ENCODE measurements at places on chromosomes 3 and 15.

DNA sequence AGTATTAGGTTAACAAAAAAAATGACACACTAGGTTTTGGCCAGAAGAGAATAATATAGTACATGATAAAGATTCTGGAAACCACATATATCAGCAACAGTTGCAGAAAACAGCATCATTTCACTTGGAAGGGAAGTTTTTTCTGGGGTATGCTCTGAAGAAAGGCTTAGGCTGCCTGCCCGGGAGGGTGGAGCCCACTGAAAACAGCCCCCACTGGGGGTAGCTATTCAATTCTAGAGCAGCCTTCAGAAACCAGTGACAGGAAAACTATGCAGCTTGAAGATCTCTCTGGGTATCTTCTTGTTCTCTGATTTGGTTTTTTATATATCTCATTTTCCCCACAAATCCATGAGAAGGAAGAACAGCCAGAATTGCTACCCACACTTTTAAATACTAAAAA lies 43.2 kb downstream of the ZMAT3 start:
- DNase-seq: no peak

DNA sequence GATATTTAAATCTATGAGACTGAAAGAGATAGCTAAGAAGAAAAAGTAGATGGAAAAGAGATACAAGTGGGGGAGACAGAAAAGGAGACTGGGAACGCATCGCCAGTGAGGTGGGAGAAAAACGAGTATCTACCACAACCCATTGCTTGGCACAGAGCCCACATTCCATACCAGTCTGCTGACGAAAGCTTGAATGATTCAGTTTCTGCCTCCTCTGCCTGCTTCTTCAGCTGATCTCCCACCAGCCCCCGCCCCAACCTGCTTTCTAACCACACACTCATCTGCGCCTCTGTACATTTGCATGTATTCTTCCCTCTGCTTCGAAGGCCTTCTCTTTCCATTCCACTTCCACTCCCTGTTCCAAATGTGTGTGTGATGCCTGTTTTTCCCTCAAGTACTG lies 188.1 kb downstream of the USP13 start:
- DNase-seq: no peak

- no peak for DNase-seq
Observed at GRCh38 chr3:133983126-133983525, 46.6 kb downstream of the SLCO2A1 start.

DNA sequence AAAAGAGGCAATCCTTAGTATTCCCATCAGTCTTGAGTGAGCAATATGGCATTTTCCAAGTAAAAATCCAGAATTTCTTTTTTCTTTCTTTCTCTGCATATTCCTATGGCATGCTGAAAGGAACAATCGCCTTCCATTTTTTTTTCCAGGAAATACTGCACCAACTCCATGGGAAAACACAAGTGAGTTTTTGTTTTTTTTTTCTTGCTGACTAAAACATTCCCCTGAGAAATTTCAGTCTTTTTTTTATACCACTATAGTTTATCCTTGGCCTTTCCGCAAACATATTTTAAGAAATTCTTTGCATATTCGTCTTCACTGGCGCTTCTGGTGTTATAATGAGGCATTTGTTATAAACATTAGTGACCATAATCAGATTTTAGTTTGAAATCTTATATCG lies 429.6 kb upstream of the MDFIC2 start:
- DNase-seq: no peak

GRCh38 chr3:153972862-153973261 lies 148.3 kb upstream of the ARHGEF26 start:
- DNase-seq: no peak

DNA sequence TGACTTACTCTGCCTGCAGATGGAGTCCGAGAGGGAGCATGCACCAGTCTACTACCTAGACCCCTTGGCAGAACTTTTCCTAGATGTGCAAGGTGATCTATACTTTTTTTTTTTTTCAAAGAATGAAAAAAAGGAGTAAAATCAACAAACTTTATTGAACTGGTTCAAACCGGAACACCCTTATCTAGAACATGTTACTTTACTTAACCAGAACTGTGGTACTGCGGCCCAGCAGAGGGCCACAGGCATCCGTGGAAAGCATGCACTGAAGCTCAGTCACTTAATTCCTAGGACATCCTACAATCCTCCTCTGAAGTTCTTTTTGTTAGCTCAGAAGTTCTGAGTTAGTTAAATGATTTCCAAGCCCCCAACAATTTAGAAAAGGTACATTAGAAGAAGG lies 21.6 kb downstream of the CHAC1 start:
- no peak for DNase-seq

DNA sequence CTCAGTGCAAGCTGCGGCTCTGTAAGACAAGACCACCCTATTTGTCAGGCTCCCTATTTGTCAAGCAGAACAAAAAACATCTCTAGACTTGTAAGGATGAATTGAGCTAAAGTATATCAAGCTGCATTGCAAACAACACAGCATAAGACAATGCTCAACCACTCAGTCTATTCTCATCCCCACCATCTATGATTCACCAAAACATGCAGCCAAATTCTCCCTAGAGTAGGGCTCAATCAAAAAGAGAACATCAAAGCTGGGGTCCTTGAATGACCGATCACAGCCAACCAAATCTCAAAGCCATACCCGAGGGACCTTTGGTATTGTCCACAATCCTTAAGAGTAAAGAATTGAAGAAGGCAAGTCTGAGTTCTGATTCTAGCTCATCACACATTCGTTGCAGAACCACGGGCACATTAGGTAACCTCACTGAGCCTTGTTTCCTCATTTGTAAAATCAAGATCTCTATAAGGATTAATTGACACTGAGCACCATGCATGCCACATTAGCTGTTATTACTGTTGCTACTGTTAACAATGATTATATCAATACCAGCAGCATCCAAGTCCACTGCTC lies 31.2 kb downstream of the RFTN1 start:
- DNase-seq: no peak

GRCh38 chr15:98150536-98150935 lies 190.0 kb downstream of the ARRDC4 start:
- no peak for DNase-seq

DNA sequence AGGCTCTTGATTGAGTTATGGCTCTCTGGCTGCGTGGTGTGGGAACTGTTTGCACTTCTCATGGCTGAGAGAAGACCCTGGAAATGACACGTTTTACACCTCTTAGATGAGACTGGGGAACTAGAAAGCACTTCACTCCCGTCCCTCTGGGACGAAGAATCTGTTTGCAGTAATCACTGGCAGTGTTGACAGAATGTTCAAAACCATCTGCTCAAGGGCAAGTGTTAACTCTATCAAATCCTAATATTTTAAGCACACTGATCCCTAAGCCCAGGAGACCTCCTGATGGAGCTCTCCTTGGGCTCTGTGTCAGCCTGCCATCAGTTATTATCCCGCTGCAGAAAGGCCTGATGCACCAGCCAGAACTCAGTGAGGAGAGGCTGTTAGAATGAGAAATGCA lies 323.8 kb upstream of the DNAJC19 start:
- DNase-seq: no peak

- DNase-seq: no peak
Observed at GRCh38 chr3:156762631-156763185, 63.4 kb upstream of the LEKR1 start.

DNA sequence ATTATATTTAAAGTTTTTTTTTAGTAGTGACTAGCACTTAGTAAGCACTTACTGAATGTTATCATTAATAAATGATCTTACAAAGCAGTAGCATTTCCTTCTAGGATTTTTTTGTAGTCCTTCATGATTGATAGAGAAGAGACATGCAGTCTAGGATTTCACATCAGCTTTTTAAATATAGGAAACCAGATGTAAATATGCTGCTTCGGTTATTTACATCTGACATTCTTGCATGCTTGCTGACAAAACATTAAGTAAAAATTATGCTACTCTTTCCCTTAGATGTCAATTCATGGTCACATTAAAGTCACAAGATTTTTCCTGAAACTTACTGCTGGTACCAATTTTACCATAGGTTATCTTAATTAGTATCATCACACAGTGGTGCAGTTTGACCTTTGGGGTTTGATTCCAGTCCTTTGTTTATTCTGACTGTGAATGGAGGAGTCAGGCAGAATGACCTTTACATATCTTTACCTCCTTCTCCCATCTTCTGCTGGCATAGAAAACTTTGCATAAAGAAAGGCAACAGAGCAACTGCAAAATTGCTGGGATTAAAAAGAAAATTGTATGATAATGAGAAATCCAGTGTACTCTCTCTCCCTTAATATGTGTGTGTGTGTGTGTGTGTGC lies 286.5 kb downstream of the LPP start:
- no peak for DNase-seq

DNA sequence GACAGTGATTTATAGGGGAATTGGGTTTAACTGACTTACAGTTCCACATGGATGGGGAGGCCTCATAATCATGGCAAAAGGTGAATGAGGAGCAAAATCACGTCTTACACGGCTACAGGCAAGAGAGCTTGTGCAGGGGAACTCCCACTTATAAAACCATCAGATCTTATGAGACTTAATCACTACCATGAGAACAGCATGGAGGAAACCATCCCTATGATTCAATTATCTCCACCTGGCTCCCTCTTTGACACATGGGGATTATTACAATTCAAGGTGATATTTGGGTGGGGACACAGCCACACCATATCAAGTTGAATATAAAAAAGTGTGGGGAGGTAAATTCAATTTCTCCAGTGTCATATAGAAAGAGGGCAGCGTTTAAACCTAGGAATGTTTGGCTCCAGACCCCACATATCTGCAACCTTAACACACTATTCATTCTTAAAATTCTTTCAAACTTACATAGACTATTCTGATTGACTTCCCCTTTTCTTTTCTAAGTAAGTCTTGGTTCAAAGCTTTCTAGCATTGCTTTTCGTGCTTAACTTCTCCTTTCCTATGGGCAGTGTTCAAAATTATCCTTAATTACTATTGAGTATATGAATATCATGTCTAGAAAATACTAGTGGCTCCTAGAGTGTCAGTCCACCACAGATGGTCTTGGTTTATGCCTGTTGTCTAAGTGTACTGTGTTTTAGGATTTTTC lies 446.7 kb upstream of the GBE1 start:
- DNase-seq: no peak

DNA sequence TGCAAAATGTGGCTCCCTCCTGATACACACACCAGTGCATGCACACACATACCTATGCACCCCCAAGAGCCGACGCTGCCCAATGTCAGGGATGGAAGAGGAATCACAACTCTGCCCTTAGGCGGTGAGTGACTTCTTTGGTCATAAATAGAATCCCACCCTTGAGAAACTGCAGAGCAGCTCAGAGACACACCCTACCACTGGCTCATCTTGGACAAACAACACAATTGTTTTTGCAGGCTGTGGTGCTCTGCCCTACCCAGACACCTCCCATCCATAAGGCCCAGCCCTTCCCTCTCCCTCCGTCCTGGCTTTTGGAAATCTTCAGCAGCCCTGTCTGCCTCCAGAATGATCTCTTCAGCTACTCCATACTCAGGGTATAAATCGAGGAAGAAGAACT lies 73.8 kb upstream of the HRH1 start:
- no peak for DNase-seq

- no peak for DNase-seq
Observed at GRCh38 chr15:89165677-89166076, 55.7 kb downstream of the RLBP1 start.

- no peak for DNase-seq
Observed at GRCh38 chr3:176274161-176274560, 923.1 kb downstream of the TBL1XR1 start.

DNA sequence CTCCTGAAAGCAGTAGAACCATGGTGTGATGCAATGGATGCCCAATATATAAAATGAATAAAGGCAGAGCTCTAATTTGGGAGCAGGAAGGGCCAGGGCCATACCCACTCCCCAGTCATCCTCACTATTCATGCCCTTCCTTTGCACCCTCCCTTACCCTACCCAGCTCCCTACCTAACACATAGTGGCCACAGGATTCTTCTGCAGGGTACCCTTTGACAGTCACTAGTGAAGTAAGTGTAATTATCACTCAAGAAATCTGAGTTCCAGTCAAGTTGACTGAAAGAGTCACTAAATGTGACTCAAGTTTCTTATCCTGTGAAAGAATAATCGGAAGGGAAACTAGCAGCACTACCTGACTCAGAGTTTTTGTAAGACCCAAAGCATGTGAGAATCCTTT lies 69.2 kb downstream of the RASA2 start:
- no peak for DNase-seq

DNA sequence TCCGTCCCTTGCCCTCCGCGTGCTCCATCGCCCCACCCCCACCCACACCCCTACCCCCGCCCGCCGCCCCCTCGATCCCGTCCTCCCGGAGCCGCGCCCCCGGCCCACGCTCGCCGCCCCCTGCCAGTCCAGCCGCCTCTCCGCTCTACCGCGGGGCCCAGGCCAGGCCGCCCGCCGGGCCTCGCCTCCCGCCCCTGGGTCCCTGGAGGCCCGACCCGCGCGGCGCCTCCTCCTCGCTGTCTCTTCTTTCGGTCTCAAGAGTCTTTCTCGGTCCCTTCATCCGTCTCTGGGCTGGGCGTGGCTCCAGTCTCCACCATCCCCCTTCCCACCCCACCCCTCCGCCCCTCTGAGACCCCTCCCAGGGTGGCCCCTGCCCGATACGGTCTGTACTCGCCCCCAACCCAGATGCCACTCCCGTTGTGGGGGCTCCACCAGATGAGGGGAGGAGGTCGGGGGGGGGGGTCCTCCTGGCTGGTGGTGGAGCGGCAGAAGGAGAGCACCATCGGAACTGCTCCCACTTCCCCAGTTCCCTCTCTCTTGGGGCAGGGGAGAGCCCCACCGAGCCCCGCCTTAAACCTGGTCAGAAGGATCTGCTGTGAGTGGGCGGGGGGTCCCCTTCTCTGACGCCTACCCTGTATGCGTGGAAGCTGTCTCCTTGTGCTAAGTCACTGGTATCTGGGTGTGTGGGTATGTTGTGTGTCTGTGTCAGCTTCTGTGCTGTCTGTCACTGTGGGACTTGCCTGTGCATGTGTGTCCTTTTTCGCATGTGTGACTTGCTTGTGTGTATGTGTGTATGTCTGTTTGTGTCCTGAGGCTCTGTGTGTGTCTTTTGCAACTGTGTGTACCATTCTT lies 1.0 kb downstream of the PRKCD start:
- no peak for DNase-seq
